ENCODE measurements at places on chromosomes 13 and 19. TPM values are rescaled to one million over a fixed set of nuclear protein-coding genes. Genes with fewer than 3 reads are reported as not detected.

The IZUMO4 gene
- polyA plus RNA-seq: 6.2 TPM

The RNF113B gene
- polyA plus RNA-seq: not detected

The XRCC1 gene
- 58.6 TPM for polyA plus RNA-seq

The CGB8 gene
- not detected for polyA plus RNA-seq

The TJP3 gene
- 7.5 TPM for polyA plus RNA-seq

The RAB8A gene
- polyA plus RNA-seq: 87.0 TPM

The CHST8 gene
- 0.17 TPM for polyA plus RNA-seq

The TSSK6 gene
- 0.91 TPM for polyA plus RNA-seq

DNA sequence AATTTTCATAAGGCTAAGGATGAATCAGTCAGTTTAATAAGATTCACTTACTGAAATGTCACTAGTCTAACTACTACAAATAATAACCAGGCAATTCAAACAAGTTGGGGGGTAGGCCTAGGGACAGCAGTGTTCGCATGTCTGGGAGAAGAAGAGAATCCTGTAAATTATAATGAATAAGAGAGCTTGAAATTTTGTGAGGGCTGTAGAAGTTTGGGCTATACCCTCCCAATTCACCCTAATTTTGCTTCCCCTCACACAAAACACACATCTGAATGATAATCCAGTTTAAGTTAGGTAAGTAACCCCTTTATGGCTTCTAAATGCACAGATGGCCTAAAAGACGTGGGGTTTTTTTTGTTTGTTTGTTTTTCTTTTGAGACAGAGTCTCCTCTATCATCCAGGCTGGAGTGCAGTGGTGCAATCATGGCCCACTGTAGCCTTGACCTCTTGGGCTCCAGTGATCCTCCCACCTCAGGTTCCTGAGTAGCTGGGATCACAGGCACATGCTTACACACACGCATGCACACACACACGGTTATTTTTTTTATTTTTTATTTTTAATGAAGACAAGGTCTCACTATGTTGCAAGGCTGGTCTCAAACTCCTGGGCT lies 69.9 kb downstream of the TBC1D4 start:
- no peak for DNase-seq

DNA sequence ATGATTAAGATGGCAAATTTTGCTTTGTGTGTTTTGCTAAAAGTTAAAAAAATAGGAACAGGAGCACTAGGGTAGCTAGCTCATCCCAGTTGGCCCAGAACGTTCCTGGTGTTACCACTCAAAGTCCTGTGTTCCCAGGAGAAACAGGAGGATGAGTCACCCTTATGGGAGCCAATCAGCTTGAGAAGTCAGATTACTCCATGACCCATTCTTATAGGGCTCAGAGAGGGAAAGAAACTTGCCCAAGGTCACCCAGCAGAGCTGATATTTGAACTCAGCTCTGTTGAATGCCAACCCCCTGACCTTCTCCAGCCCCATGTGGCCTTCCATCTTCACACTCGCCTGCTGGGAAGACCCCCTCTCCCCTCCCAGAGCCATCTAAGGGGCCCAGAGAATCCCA lies 13.0 kb downstream of the NMRK2 start:
- DNase-seq: no peak

GRCh38 chr13:114118086-114118485 lies 14.3 kb downstream of the RASA3 start:
- DNase-seq: no peak

DNA sequence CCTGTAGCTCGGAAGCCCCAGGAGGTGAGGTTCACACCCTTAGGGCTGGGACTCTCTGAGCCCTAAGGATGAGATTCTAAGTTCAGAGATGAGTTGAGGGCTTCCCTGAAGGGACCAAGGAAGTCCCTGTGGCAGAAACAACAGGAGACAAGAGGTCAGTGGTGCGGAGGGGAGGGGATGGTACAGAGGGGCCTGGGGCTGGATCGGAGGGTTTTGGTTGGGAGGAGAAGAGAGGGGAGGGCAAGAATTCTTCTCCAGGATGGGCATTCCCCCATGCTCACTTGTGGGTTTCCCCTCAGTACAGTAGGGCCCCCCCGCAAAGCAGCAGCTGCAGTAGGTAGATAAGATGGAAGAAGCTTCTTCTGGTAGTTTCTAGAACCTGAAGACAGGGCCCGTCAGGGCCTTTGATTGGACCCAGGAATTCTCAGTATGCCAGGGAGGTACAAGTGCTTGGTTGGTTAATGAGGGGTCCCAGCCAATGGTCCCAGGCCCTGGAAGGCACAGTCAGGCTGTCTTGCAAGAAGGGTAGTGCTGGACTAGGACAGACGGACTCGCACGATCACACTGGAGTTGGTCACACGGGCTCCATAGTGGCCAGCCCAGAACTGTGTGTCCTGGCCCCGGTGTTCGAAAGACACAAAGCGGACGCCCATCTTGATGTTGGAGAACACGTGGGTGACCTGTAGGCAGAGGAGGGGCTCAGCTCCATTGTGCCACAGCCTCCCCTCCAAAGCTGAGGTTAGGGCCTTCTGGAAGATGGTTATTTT lies 7.3 kb downstream of the FBXO27 start:
- DNase-seq: no peak

- no peak for DNase-seq
Observed at GRCh38 chr13:95098916-95099315, 202.3 kb downstream of the ABCC4 start.

DNA sequence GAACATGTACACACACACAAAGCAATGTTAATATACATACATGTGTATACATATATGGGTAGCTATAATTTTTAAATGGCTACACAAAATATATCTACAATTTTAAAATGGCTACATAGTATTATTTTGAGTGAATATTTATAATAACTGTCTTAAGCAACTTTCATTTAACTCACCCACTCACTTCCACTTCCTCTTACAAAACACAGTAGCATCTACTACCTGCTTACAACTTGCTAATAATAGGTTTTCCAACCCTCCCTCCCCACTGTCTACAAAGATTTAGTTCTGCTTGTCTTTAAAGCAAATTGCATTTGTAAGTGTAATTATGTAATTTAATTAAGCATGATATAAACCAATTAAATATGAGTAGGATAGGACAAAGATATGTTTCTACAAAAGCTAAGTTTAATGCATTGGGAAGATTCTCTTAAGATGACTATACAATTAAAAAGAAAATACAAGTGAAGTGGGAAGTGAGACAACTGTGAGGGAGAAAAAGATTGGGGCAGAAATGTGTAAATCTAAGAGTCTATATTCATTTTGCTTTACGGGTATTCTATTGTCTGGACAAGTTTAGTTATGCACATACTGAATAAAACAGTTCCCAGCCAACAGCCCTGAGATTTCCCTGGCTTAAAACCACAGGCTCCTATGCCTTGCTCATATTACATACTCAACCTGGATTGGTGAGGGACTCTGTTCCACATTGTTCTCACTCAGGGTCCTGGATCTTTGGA lies 583.1 kb downstream of the EFNB2 start:
- DNase-seq: no peak

DNA sequence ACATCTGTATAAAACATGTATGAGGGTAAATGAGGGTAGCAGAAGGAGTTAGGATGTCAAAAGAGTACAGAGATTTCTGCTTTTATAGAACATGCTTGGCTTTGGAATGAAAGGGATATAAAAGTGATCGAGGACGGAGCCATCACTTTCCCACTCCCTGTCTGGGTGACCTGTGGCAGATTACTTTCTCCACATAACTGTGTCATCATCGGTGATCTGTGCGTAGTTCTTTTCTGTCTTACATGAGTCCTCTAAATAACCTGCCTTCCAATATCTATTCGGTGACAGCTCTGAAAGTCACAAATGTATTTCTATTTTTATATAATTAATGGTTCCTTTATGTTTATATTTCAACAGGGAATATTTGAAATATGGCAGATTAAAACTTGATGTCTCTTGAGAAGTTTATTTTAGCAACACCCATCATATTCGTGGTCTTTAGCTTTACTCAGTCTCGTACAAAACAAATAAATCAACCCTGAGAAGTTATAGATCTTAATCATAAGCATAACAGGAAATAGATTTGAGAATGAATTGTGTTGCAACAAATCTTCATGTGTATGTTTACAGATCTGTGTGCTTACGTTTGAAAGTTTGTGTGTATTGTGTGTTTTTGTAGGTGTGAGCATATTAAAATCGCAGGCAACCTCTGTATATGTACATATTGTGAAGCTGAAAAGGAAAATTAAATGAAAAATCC lies 1094.3 kb downstream of the EFNB2 start:
- no peak for DNase-seq

DNA sequence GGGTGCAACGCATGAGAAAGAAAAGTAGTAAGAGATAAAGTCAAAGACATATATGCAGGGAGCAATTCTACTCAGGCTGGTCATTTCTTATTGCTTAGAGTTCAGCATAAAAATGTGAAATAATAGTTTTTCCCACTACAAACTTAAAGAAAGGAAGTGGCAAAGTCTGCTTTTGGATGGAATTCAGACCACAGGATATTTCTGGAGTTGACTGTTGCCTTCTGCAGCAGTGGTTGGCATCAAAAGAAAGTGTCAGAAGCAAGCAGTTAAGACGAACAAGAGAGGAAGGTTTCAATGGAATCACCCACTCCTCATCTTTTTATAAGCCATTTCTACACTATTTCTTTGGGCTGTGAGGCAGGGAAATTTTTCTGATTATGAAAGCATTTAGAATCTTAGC lies 36.2 kb upstream of the TRPC4 start:
- DNase-seq: no peak

DNA sequence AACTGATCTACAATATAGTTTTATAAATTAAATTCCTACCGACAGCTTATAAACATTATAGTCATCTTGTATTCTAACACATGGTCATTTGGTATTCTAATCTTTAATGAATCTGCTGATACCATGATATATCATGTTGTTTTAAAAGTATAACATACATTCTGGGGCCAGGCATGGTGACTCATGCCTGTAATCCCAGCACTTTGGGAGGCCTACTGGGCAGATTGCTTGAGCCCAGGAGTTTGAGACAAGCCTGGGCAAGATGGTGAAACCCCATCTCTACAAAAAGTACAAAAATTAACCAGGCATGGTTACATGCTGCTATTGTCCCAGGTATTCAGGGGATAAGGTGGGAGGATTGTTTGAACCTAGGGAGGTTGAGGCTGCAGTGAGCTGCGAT lies 3.1 kb downstream of the ZNF383 start:
- no peak for DNase-seq

DNA sequence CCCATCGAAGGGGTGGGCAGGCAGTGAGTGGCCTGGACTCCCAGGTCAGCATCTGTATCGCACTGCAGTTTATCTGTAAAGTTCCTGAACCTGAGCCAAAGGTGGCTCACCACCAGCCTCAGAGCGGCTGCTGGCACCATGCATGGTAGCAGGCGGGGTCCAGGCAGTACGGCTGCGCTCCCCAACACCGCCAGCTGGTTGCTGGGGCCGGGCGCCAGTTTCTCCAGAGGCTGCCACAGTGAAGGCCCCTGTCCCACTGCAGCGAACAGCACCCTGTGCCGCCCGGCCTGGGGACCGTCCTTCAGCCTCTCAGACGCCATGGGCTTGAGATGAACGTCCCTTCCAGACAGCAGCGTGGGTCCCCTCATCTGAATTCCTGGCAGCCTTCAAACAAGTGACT lies 109.8 kb downstream of the KDM4B start:
- no peak for DNase-seq

GRCh38 chr19:2191456-2192310 lies 27.9 kb downstream of the DOT1L start:
- DNase-seq: no peak

- no peak for DNase-seq
Observed at GRCh38 chr13:82654861-82655855, 1227.1 kb downstream of the SLITRK1 start.

- DNase-seq: no peak
Observed at GRCh38 chr13:113411216-113412023, 41.9 kb downstream of the ADPRHL1 start.

- no peak for DNase-seq
Observed at GRCh38 chr13:54637366-54637765, 1608.8 kb downstream of the OLFM4 start.

- no peak for DNase-seq
Observed at GRCh38 chr13:107258599-107259187, 690.8 kb upstream of the ARGLU1 start.

GRCh38 chr19:41478875-41479756 lies 36.2 kb downstream of the ERICH4 start:
- DNase-seq: no peak

DNA sequence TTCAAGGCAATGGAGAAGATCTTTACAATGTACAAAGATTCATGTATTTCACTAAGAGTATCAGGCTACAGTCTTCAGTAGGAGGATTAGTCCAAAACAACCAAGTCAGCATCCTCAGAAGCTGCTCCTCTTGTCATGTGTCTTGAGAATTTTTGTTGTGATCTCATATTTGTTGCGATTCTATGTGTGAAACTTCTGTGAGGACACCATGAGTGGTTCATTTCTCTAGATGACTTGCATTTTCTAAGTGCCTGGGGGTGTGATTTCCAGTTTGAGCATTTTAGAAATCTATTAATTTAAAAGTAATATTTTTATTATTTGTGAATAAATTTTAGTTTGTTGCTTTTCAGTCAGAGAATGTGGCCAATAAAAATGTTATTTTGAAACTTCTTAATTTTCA lies 94.5 kb downstream of the RAP2A start:
- DNase-seq: no peak

DNA sequence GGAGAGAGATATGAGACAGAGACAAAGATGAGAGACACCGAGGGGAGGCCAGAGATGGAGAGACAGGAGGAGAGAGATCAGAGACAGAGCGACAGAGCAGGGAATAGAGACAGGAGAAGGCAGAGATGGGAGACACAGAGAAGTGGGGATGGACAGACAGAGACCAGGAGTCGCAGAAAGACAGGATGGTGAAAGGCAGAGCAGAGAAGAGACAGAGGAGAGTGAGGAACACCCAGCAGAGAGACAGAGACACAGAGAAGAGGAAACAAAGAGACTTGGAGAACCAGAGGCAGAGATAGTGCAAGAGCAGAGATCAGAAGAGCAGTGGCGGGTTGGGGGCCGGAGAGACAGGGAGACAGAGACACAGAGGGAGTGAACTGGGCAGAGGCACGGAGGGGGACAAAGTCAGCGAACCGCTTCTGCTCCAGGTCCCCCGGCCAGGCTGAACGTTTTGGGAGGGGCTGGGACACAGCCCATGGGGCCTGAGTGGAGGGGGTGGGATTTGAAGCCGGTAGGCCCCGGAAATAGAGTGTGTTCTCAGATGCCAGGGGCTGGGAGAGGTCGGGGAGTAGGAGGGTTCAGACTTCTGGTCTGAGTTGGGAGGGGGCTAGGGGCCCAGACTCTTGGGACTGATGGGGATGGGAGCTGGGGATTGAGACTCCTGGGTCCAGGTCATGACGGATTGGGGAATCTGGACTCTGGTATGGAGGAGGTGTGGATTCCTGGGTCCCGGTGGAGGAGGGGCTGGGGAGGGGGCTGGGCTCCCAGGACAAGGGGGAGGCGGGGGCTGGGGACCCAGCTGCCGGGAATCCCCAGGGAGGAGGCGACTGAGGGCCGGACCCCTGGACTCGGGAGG lies 654 bp downstream of the ZNF579 start:
- DNase-seq: no peak

- DNase-seq: no peak
Observed at GRCh38 chr19:38464421-38465082, 31.1 kb downstream of the RYR1 start.

- no peak for DNase-seq
Observed at GRCh38 chr13:36026531-36026930, 104.7 kb downstream of the DCLK1 start.

GRCh38 chr19:9115307-9115813 lies at the start of gene OR7G1:
Gene OR7G1 (minus strand): TSS chr19:9115763. CDS start chr19:9115763, 0 bp downstream.
- DNase-seq: no peak

Measured in left kidney (tissue), 8 donors.